RKO (cell line): ENCODE measurements at places on chromosomes 6 and 20.
A peak's percentile ranks its signal among the peaks of the same experiment; 100 is the strongest.

DNA sequence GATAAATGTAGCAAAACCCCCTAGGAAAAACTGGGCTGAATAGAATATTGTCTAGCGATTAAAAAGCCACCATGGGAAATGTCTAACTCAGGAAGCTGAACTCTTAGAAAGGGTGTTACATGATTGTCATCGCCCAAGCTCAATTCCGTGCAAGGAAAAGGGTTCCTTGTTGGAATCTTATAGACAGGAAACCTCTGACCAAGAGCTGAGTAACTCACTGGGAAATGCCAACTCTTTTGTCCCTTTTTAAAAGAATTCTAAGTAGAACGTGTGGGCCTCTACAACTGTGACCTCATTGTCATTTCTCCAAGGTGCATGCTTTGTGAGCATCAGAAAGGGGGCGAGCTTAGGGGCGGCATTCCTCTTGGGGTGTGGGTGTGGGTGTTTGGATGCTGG, 88.1 kb downstream of the SYNJ2 start:
- no peak for DNase-seq

DNA sequence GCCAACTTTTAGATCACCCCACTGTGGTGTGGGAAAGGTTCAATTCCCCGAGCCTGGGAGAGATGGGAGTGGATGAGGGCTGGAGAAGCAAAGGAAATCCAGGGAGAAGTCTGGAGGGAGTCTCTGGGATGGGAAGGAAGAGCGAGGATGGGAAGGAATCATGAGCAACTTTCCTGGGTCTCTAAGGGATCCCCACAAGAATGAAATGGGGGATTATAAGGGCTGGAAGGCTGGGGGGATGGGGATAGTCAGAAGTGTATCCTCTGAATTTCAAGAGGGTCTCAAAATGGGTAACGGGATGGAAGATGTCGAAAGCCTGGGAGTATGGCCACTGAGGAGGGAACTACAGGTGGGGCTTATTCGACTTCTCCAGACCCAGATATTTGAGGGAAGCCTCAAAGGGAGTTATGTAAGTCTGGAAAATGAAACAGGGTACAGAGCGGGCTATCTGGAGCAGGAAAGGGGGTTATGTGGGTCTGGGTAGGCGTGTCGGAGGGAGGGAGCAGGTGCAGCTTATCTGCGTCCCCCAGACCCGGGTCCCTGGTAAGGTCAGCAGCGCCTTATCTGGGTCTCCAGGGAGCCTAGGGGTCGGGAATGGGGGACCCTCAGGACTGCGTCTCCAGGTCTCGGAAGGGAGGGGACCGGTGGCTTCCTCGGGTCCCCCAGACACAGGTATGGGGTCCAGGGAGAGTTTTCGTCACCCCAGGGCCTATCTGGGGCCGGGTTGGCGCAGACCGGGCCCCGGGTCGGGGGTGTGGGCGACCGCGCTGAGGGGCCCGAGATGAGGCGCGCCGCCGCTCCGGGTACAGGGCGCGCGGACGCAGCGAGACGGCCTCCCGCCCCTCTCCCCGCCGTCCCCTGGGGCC, 550 bp downstream of the PLAGL2 start:
- peak; percentile 41 for DNase-seq

DNA sequence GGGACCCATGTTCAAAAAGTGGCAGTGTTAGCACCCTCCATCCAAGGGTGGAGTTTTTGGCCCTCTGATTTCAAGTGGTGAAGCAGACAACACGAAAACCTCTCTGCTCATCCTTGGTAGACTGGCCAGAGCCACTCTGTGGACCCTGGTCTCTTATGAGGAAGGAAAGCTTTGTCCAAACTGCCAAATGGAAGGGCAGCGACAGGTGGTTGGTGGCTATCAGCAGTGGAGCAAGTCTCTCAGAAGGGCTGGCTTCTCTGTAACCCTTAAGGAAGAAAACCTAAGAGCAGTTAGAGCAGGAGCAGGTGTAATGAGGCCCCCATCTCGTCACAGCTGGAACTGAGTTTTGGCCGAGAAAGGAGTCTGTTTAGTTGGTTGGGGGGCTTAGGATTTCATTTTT, 155.8 kb downstream of the SLC16A10 start:
- no peak for DNase-seq

GRCh38 chr6:169805242-169805838, 53.9 kb downstream of the ERMARD start:
- DNase-seq, result no peak

DNA sequence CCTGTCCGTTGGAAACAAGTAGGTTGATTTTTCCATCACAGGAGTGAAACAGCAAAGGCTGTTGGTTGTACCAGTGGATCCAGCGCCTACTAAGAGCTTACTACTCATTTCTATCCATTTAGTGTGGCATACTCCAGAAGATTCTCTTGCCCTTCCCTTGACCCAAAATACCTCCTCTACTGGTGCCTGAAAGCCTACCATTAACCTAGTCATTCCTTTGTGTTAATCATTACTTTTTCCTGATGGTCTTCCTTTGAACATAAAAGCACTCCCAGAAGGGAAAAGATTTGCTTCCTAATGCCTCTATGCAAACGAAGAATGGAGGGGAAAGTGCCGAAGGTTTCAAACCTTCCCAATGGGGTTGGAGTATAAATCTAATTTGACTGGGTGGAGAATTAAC, 123.3 kb downstream of the QRSL1 start:
- no peak for DNase-seq

DNA sequence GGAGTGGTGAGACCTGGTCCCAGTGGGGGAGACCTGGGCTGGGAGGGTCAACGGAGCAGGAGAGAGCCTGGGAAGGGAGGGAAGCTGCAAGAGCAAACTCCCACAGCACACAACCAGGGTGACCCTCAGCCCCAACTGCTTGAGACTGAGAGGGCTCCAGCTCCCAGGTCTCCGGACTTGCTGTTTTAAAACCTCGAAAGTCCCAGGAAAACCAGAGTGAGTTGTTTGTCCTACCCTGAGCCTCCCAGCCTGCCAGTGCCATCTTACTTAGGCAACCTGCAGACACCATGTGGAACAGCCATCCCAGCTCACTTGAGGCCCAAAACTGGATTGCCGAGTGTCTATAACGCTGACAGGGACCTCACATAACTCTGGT, 4.8 kb upstream of the NTSR1 start:
- no peak for DNase-seq

GRCh38 chr6:7100072-7100752, 7.5 kb upstream of the RREB1 start:
- DNase-seq, result no peak

DNA sequence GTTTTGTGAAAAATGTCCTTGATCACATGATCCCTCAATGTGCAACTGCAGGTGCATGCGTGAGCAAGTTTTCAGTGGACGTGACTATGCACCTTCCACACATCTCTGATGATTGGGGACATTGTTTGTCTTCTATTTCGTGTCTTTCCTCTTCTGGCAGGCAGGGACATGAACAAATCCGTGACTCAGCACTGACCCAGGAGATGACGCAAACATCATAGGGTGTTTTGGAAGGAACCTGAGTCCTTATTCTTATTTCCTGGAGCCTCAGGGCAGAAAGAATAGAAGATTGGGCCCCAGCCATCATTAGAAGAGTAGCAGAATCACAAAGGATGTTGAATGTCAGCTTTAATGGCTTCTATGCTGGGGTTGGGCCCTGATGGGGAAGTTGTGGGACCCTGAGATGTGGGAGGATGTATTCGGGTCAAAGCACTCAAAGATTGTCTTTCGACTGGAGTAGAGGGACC, 11.9 kb upstream of the SIRPD start:
- DNase-seq, result peak; percentile 73

DNA sequence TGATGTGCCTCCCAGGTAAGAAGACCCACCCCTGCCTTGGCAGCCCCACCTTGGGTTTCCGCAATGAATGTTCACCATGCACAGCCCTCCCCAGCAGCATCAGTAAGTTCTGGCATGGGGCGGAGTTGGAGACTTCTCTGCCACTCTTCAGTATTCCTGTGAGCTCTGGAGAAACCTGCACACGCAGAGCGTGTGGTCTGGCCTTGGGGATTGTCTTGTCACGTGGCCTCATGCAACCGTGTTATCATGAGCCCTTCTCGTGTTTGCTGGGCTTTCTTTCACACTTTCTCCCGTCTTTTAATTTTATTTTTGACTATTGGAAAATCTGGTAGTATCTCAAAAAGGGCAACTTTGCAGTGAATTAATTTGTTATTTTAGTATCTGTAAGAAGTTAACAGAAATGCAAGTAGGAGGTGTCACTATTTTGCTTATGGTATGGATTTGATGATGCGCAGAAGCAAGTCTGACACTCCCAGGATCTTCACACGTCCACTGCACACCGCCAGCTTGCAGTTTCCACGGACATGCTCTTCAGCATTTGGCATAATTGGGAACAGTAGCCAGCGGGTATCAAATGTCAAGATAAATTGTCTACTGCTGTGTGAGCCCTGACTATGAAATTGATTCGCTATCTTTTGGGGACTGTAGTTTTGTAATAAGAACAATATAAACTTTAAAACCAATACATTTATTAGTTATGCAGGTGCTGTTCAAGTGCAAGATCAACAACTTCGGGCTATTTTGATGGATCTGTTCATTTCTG, 463.5 kb downstream of the QKI start:
- DNase-seq, result no peak

GRCh38 chr6:128036808-128037570, 136.1 kb upstream of the THEMIS start:
- DNase-seq, result no peak

- no peak for DNase-seq
These were observed 92.8 kb upstream of the FOXC1 start for GRCh38 chr6:1516742-1517520.

DNA sequence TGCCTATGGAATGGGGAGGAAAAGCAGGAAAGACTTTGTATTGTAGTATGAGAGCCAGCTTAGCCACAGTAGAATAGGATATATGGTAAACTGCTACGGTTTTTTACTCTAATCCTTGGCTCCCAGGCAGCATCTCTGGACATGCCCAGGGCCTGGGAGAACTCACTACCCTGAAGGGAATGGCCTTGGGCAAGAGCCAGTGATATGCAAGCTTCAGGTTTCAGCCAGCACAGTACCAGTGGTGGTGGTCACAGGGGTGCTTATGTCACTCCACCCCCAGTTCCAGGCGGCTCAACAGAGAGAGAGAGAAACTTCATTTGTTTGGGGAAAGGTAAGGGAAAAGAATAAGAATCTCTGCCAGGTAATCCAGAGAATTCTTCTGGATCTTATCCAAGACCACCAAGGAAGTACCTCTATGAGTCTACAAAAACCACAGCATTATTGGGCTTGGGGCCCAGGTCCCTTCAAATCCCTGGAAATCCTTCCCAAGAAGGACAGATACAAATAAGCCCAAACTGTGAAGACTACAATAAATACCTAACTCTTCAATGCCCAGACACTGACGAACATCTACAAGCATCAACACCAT, 121.2 kb downstream of the THBS2 start:
- DNase-seq, result no peak

DNA sequence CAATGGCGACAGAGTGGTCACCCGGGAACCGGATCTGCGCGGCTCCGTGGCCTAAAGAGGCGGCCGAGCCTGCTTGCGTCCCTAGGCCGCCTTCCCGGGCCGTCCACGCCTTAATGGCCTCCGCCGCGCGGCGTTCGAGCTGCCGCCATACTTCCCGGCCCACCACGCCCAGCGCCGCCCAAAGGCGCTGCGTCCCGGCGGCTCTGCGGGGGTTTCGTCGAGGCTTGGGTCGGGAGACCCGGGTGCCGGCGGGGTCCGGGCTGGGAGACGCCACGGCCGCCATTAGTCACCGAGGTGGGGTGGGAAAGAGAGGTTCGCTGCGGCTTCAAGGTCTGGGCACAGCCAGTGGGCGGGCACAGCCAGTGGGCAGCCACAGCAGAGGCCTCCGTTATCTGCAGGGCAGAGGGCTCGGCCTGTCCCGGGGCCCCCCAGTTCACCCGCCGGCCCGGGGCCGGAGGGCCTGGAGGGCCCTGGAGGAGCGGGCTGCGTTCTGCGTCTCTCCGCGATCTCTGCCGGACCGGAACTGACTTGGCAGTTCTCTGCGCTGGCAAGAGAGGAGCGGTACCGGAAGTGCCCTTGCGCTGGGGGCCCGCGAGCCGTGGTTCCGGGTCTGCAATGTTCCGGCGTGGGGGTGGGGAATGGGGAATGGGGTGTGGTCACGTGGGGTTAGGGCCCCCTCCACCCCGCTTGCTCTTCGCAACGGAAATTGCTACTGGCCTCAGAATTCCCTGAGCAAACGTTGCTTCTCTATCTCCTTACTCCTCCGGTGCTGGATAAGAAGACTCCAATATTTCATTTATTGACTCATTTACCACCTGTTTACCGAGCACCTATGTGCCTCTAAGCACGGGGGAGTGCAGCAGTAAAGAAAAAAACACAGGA, 82.3 kb downstream of the CNBD2 start:
- peak; percentile 94 for DNase-seq

GRCh38 chr20:53657279-53657678, 63.6 kb upstream of the ZNF217 start:
- no peak for DNase-seq

DNA sequence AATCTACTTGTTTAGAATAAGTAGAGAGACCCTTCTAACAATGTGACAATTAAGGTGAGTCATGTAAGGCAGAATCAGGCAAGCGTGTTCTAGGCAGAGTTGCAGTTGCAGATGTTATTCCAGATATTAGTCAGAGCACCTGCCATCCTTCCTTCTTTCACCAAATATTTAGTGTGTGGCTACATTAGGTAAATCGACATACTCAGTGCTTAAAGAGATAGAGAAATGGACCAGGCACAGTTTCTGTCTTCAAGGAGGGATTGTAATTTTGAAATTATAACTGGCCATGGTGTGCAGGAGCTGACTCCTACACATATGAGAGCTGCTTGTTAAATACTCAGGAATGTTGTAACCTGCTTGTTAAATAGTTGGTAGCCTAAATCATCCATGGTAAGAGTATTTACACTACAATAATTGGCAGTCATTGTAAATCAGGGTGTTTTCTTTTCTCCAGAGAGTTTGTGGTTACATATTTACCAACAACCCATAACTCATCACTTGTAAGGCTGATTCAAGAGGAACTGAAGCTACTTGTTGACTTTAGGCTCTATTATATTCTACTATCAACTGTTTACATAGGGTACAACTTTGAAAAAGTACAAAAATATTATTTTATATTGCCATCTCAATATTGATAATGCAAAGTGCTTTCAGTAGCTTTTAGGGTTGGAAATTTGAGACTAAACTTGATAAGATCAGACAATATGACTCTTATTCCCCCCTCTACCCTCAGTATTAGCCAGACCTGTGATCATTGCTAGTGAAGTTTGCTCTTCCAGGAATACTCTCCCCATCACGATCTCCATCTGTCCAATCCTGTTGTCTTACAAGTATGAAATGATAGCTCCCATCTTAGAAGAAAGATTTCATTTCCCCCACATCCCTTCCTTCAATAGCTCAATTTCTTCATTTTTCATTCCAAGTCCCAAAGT, 607.1 kb downstream of the COL12A1 start:
- DNase-seq, result peak; percentile 7

- DNase-seq, result peak; percentile 30
These were observed 11.1 kb downstream of the MAP1LC3A start for GRCh38 chr20:34569598-34569997.

GRCh38 chr6:141426400-141426980, 706.2 kb upstream of the GJE1 start:
- no peak for DNase-seq
